C1 segment of cervical spinal cord (tissue), 14 donors: ENCODE measurements at places on chromosomes 5 and 9.
A peak's percentile ranks its signal among the peaks of the same experiment; 100 is the strongest.

DNA sequence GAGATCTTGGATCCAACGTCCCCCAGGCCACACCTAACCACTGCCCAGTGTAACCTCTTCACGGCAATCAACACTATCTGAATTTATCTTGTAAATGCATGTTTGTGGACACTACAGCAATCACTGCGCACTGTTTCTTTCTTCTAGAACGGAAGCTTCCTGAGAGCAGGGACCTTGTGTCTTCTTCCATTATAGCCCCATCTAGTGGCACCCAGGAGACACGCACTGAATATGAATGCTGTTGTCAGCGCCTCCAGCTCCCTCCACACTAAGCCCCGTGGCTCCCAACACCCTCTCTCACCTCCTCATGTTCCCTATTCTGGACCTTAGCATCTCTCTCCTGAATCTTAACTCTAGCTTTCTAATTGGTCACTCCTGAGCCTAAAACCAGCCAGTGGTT, 72.7 kb downstream of the SMIM23 start:
- no peak for DNase-seq

DNA sequence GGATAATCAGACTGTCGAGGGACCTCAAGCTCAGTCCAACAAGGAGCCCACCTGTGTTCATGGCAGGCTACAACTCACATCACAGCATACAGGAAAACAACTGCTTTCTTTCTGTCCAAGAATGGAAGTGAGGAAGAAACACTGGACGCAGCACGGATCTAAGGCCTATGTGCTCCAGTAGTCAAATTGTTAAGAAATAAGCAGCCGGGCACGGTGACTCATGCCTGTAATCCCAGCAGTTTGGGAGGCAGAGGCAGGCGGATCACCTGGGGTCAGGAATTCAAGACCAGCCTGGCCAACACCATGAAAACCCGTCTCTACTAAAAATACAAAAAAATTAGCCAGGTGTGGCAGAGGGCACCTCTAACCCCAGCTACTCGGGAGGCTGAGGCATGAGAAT, 427.8 kb downstream of the BNC2 start:
- DNase-seq, result no peak

- DNase-seq, result no peak
Measured at GRCh38 chr5:127922603-127923002, 161.0 kb upstream of the SLC12A2 start.

DNA sequence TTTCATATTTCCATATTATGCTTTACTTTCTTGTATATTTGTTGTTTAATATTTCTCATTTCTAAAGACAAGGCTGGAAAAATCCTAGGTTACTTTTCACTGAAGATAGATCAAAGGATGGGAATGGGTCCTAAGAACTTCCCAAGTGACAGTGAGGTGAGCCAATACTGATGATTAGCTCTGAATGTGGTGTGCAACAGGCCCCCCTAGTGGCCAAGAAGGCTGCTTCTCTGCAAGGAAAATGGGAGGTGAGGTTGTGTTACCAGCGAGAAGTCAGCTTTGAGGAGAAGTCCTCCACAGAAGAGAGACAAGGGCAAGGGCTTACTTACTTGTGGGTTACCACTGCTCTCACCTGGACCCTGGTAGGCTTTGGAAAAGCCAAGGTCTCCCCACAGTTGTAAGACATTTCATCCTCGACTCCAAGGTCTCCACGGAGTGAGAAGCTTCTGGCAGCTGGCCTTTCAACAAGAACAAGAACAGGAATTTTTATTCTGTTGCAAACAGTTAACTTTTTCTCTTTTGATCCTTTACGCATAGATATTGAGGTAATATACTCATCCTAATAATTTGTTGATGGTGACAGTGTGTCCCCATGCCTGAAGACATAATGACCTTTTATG, 69.9 kb downstream of the MAMDC2 start:
- DNase-seq, result no peak

GRCh38 chr5:130295235-130295634, 391.0 kb downstream of the CHSY3 start:
- no peak for DNase-seq

DNA sequence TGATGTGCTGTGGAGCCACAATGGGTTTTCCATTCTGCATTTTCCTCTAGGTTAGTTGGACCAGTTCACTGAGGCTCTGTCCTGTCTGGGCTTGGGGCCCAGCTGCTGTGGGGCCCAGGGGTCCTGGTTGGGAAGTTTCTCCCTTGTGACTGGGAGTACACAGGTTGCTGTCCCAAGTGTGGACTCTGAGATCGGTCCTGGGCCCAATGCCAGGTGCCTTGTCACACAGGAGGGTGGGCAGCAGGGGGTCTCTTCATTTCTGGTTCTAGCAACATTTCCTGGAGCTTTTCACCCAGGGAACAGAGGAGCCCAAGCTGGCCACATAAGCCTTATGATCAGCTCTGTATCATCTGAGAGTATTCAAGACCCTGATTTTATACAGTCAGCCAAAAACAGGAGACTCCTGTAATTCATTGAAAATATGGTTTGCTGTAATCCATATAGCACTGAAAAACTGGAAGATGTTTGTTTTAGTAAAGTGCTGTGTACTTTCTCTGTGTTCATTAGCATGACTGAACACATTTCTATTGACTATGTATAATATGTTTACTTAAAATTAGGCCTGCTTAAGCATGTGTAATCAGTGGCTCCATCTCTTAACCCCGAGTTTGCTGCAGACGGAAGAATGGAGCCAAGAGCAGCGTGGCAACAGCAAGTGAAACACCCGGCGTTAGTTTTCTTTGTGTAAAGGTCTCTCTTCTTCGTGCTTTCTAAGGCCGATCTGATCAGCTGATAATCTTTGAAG, 62.5 kb downstream of the MVB12B start:
- no peak for DNase-seq

GRCh38 chr5:175884214-175884613, 12.8 kb downstream of the CPLX2 start:
- no peak for DNase-seq

- DNase-seq, result no peak
Measured at GRCh38 chr5:81755320-81755719, 4.4 kb upstream of the SSBP2 start.

GRCh38 chr5:82642313-82642712, 364.2 kb upstream of the RPS23 start:
- no peak for DNase-seq

- no peak for DNase-seq
Measured at GRCh38 chr9:86202338-86202882, 57.0 kb downstream of the C9orf153 start.

DNA sequence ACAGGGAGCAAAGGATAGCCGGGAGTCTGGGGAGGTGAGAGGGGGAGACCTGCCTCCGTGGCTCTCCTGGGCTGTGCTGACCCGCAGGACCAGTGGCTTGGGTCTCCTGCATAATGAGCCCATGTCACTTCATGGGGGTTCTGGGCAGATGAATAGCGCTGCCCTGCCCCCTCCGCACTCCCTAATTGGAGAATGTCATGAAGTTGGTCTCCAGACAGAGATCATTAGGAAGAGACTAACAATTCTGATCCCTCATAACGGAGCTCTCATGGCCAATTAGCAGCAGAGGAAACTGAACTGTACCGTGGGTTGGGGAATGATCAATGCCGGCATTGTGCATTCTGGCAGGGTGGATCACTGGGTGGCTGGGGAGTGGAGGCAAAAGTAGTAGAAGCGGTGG, 186.1 kb downstream of the FSTL4 start:
- DNase-seq, result no peak

GRCh38 chr5:171845040-171845630, 59.5 kb downstream of the SMIM23 start:
- no peak for DNase-seq

DNA sequence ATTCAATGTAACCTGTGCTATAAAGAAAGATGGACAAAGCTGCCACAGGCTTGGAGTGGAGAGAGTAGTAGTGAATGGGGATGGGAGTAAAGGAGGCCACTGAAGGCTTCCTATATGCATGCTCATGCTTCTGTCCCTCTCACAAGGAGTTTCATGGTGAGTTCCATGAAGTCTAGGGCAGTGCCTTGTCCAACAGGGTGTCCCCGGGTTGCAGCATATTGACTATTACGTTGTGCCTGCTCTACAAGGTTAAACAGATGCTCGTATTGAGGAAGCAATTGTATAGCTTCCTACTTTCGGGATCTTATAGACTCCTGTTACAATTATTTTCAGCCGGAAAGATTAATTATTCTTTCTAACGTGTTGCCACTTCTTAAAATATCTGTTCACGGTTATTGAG, 129.1 kb upstream of the PIK3R1 start:
- DNase-seq, result no peak

GRCh38 chr5:129652349-129653056, 95.4 kb upstream of the MINAR2 start:
- no peak for DNase-seq

GRCh38 chr5:107032629-107033028, 638.1 kb downstream of the EFNA5 start:
- no peak for DNase-seq

- DNase-seq, result no peak
Measured at GRCh38 chr5:150114773-150115408, 28.5 kb upstream of the CSF1R start.

DNA sequence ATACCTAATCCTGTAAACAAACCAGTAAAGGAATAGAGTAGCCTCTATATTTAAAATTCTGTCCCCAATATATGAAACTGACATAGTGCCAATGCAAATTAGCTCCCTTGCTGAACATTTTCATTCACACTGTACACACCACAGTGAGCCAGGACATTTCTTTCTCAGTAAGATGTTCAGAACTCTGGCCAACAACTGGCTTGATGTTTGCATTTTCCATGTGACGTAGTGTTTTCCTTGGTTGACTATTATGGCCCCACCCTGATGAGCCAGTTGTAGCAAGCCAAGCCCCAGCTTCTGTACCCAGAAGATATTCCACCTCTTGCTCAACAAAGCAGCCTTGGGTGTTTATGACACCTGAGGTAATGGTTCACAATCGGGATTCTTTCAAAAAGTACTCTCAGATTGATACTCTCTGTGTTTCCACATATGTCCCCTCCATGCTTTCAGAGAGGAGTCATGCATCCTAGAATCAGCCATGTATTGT, 17.7 kb upstream of the ANXA1 start:
- DNase-seq, result no peak

DNA sequence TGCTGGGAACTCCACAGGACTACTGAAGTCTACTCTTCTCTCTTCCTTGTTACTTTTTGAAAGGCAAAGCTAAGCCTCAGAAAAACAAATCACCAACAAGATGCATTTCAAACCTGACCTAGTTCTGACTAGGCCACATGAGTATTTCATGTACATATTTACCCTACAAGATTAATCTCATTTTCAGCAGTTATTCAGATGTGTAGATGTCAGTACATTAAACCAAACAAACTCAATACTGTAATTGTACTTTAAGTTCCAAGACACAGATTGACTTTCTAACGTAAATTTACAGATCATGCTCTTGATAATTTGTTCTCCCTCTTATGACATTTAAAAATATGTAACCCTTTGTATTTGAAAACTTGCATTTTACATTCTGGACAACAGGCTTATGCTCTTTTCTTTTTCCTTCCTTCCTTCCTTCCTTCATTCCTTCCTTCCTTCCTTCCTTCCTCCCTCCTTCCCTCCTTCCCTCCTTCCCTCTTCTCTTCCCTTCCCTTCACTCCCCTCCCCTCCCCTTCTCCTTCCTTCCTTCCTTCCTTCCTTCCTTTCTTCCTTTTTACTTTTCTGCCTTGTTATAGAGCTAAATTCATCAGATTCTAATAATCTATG, 1653.4 kb downstream of the EFNA5 start:
- no peak for DNase-seq

GRCh38 chr9:122031776-122032175, 61.3 kb downstream of the TTLL11 start:
- DNase-seq, result no peak

DNA sequence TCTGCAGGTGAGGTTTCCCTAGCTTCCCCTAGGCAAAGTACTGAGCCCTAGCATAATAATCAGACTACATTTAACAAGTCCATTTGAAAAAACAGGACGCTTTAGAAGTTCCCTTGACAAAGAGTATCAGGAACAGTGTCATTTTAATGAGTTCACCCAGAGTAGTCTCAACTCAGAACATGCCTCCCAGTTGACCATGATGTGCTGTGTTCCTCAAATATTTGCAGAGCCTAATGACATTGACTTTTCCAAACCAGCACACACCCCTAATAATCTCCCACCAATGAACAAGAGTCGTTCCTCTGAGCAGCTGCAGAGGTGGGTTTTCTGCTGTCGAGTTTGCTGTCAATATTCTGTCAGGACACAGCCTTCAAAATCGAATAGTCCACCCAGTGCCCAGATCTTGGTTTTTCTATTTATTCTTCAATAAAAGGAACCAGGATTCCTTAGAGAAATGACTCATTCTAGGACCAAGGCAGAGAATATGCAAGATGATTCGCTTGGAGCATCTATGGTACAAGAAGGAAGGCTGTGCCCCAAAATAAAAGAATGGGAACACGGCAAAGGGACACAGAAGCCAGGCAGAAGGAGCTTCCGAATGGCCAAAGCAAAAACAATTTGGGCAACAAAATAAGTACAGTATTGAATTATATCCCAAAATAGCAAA, 57.6 kb downstream of the OTULIN start:
- DNase-seq, result no peak

- DNase-seq, result no peak
Measured at GRCh38 chr9:133635098-133635497, 1.1 kb upstream of the DBH start.

DNA sequence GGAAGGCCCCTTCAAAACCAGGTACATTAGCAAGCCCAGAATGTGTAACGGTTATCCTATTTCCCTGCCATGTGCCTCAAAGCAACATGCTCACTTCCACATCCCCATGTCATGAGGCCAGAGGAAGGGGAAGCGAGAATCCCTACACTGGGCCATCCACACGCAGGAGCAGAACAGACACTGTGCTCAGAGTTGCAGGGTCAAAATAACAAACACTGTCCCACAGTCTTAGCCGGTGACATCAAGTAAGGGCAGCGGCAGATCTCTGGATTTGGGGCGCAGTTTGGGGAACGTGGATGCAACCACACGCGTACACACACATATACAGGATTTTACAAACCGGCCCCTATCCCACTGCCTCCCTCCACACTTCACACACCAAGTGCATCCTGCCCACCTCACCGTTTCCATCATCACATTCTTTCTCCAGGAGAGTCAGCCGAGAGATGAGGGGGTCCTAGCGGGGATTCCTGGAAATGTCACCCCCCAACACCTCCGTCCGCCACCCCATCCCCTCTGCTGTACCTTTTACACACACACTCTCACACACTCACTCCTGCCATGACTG, 776 bp downstream of the APBA1 start:
- DNase-seq, result peak; percentile 37

DNA sequence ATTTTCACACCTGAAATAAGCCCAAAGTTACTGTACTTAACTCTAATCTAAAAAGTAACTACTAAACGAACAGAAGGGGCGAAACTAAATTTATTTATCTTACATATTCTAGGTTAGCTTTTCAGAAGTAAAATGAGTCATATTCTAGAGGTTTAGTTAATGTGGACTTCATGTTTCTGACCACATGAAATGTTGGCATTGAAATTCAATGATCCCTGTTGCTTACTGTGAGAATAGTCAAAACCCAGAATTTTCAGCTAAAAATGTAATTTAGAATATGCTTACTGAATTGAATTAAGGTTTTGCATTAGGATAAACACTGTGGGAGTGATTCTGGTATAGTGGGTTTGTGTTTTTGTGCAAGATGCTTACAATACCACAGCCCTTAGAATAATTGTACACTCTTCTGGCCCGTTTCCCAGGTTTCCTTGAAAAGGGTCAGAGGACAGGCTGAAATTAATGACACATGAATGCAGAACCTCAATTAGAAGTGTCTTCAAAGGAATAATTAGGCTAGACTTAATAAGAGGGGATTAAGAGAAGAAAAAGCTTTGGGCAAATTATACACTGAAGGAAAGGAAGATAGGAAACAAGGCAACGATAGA, 1.4 kb upstream of the SNX18 start:
- DNase-seq, result no peak

- no peak for DNase-seq
Measured at GRCh38 chr5:179753971-179754370, 21.3 kb downstream of the MAML1 start.

- DNase-seq, result no peak
Measured at GRCh38 chr9:68637020-68637419, 68.0 kb upstream of the PIP5K1B start.
